Cortex of kidney (tissue), 1 donor: ENCODE measurements at places on chromosomes 1 and 21.

GRCh38 chr1:209549443-209550205, 33.9 kb upstream of the CAMK1G start:
- no peak for DNase-seq

DNA sequence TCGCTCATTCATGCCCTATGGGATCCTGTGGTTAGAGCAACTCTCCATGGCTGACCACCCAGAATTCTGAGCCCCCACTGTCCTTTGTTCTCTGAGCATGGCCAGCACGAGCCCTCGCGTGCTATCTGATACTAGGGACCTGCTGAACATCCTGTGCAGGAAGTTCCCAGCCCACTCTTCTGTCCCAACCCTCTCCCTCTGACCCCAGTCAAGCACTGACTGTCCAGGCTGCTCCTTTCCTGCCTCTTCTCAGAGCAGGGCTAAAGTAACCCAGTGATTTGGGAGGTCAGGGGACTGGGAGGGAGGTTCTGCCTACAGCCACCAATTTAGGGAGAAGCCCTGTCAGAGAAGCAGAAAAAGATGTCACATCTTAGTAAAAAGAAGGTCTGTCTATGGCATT, 21.2 kb downstream of the CYP4B1 start:
- DNase-seq, result no peak

DNA sequence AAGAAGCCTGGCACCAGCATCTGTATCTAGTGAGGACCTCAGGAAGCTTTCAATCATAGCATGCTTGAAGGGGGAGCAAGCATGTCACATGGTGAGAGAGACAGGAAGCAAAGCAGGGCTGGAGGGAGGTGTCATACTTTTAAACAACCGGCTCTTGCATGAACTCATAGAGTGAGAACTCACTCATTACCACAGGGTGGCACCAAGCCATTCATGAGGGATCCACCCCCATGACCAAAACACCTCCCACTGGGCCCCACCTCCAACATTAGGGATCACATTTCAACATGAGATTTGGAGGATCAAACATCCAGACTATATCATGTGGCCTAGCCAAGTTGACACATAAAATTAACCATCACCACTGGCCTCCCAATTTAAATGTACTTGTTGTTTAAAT, 125.1 kb upstream of the KCND3 start:
- no peak for DNase-seq

DNA sequence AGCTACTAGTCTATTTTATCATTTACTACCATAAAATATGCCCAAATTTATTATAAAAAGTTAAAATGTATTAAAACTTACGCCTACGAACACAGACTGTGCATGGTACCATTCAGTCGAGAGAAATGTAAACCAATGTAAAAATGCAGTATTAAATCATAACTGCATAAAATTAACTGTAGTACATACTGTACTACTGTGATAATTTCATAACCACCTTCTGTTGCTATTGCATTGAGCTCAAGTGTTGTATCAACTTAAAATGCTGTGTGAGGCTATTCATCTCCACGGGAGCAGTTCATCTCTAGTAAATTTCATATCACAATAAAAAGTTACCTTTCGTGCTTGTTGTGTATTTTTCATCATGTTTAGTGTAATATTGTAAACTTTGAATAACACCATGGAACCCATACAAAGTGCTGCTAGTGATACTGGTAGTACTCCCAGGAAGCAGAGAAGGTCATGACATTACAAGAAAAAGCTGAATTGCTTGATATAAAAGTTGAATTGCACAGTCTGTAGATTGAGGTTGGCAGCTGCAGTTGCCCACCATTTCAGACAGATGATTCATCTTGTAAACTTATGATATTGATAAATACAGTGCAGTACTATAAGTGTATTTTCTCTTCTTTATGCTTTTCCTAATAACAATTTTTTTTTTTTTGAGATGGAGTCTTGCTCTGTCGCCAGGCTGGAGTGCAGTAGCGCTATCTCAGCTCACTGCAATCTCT, 19.0 kb upstream of the CENPF start:
- no peak for DNase-seq

DNA sequence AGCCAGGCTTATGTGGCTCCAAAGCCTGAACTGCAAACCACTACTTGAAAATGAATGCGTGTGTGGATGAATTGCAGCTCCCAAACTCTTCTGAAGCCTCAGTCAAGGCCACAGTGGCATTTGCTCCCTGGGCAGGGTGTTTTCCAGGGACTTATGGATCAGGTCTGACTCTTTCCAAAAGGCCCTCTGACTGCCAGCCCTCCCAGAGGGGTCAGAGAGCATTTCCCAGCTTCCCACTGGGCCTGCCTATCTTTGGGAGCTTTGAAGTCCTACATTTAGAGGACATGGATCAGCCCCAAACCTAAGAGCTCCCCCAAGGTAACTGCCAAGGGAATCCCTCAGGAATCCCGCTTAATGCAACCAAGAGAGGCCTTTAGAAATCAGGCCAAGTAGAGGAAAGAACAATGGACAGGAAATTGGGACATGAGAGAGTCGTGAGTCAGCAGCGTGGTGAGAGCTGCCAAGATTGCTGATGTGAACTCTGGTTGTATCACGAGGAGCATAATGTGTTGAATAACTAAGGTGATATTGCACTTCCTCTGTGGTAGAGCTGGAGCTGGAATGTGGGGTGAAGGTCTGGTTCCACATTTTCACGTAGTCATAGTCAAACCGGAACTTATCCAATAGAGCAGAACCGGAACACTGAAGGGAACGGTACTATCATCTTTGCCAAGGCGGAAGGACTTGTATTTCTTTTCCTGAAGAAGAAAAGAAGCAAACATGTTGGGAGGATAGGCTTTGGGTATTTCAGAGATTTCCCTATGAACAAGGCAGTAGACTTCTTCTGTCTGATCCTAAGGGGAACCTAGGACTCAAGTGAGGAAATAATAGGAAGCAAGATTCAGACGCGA, 99.4 kb upstream of the JUN start:
- no peak for DNase-seq

- DNase-seq, result no peak
These were observed 83.6 kb downstream of the RUNX1 start for GRCh38 chr21:34965200-34966174.

- no peak for DNase-seq
These were observed 119.8 kb downstream of the PLA2G4A start for GRCh38 chr1:186948535-186948934.

DNA sequence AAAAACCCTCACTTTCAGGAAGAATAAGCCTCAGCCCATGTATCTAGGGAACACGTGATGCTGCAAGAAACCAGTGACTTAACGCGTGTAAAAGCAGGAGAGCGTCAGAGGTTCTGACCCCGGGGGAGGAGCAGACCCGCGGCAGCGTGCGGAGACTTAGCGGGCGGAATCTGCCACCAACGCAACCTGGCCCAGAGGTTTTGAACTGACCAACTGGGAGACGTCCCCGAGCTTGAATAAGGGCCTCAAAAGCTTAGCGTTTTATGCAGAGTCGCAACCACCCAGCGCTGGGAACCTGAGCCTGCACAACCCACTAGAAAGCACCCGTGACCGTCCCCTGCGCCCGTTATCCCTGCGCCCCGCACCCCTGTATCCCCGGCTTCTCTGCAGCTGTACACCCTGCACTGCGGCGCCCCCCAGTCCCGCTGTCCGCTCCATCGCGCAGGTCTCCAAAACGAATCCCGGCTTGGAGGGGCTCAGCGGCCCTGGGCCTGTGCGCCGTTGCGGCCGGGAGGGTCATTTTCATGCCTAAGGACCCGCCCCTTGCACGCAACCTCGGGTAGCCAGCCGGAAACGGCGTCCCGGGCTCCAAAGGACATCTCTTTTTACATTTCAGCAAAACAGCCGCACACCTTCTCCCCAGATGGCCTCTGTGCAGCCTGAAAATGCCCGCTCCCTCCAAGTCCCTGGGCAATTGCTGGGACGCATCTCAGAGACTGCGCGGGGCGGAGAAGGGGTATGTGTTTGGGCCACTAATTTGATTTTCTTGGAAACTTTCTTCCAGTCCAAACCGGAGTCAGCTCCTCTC, 29.4 kb upstream of the TRIM17 start:
- DNase-seq, result no peak

DNA sequence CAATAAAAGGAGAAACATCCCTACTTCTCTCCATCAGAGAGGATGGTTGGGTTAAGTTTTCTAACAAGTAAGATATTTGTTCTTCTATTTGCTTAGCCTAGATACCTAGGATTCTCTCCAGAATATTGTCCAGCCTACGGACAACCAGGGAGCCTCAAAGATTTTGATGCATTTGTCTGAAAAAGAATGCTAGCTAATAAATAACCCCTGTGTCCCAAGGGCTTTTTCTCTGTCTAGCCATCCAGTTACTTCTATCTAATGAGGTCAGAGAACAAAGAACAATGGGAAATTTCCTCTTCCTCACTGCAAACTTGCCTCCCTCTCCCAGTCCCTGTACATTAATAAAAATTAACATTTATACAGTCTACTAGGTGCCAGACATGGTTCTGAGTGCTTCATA, 810 bp downstream of the RGS5 start:
- DNase-seq, result no peak

- no peak for DNase-seq
These were observed 40.8 kb downstream of the KIAA1614 start for GRCh38 chr1:180953291-180954004.

GRCh38 chr1:53541761-53542550, 82.8 kb downstream of the DMRTB1 start:
- no peak for DNase-seq

DNA sequence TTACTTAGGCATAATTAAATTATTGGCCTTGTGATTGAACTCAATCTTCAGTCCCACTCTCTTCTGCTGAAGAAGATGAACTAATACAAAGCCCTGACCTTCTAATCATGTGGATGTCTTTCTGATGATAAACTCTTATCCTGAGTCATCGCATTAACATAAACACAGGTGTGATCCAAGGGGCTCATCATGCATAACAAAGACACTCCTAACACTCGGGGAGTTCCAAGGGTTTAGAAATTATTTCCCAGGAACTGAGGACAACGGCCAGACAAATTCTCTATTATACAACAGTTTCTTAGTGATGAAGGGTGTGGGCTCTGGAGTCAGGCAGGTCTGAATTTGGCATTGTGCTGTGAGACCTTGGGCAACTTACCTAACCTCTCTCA, 18.0 kb downstream of the DUSP10 start:
- no peak for DNase-seq

DNA sequence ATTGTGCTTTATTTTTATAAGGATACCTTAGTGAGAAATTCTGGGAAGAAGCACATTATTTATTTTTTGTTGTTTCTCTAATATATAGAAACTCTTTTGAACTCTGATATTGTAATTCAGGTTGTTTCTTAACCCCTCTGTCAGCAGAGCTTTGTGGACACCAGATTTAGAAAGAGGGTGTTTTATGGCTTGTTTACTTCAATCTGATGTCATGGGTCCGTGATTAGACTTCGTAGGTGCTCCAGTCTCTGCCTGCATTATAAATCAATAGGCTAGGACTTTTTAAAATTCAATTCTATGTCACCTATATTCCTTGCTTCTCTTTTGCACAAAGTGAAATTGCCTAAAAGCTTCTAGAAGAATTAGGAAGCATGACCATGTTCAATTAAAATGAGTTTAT, 47.3 kb upstream of the CCDC190 start:
- DNase-seq, result no peak

DNA sequence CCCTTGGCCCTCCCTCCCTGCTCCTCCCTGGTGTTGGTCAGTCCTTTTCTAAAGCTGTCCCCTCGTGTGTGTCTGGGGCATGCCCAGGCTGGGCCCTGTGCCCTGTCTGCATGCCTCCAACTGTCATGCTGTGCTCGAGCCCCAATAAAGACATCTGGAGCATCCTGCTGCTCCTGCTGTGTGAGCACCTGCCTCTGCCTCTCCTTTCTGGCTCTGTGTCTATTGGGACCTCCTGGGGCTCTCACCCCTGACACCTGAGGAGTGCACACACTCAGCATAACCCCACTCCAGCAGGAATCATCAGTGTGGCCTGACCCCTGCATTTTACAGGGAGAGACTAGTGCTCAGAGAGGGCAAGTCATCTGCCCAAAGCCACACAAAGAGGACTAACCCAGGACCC, 23.7 kb downstream of the KCNC4 start:
- DNase-seq, result no peak

- DNase-seq, result no peak
These were observed 139.7 kb downstream of the GRIK1 start for GRCh38 chr21:29800056-29800455.

DNA sequence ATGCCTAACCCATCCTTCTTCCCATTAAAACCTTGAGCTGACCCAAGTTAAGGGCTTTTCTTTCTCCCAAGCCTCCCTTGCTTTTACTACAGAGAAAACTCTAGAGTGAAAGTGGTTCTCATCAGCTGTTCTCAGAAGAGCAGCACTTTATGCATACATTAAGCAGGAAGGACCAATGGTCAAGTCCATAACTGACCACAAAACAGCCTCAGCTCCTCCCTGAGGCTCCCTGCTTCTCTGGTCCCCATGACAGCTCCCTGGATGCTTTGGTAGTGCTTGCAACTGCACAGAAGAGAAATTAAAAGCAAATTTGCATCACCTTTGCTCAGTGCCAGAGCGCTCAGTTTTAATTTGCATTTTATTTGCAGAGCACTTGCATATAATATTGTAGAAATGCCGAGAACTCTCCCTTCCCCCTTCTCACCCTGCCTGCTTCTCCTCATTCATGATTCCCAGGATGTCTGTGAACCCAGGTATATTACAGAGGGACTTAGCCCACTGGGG, 56.1 kb downstream of the LMX1A start:
- no peak for DNase-seq

DNA sequence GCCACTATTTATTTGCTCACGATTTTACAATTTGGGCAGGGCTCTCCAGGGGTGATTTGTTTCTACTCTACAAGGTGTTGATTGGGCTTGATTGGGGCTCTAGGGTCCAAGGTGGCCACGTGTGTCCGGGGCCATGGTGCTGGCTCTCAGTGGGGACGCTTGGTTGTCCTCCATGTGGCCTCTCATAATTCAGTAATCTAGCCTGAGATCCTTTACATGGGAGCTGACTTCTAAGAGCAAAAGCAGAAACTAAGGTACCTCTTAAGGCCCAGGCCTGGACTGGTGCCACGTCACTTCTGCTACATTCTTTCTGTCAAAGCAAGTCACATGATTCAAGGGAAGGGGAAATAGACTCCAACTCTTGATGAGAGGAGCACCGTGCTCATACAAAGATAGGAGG, 8.1 kb upstream of the PSRC1 start:
- no peak for DNase-seq

GRCh38 chr1:22420455-22421053, 31.1 kb upstream of the ZBTB40 start:
- DNase-seq, result no peak

- no peak for DNase-seq
These were observed 22.5 kb upstream of the SLC27A3 start for GRCh38 chr1:153752571-153753195.

GRCh38 chr1:216330262-216330661, 93.0 kb downstream of the USH2A start:
- no peak for DNase-seq

DNA sequence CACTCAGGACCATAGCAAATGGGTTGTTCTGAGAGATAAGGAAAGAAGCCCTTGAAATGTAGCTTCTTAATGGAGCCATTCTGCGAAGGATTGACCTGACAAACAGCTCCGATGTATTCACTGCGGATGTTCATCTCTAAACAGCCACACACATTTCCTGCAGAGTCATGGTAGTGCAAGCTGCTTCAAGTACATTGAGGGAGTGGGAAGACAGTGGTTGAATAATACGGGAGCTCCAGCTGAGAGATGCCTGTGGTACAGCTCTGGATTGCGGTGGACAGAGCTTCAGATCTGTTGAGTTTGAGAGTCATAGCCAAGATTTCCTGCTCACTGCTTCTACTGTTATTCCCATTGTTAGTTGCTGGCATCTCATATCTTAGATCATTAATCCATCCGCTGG, 86.6 kb downstream of the ZBTB18 start:
- no peak for DNase-seq

GRCh38 chr1:242005866-242006535, 7.1 kb upstream of the MAP1LC3C start:
- no peak for DNase-seq

GRCh38 chr1:97761637-97762036, 159.2 kb downstream of the DPYD start:
- DNase-seq, result no peak
